AG04449 (cell line): ENCODE measurements at places on chromosomes 2 and 18.

DNA sequence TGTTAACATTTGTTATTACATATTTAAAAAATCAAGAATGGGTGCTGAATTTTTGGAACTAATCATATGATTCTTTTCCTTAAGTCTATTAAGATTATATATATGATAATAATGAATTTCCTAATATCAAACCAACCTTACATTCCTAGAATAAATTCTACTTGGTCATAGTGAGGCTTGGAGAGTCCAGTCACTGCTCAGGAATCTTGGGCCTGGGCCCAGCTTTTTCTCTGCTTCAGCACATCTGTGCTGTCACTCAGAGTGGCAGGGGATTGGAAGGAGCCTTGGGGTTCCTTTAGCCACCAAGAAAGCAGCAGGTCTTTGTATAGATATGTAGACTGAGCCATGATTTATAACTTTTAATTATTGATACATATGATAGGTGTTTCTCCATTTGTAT, 19.9 kb upstream of the ZAP70 start:
- no peak for DNase-seq

- DNase-seq = no peak
These were observed 207.3 kb downstream of the SUCLG1 start for GRCh38 chr2:84251651-84252302.

DNA sequence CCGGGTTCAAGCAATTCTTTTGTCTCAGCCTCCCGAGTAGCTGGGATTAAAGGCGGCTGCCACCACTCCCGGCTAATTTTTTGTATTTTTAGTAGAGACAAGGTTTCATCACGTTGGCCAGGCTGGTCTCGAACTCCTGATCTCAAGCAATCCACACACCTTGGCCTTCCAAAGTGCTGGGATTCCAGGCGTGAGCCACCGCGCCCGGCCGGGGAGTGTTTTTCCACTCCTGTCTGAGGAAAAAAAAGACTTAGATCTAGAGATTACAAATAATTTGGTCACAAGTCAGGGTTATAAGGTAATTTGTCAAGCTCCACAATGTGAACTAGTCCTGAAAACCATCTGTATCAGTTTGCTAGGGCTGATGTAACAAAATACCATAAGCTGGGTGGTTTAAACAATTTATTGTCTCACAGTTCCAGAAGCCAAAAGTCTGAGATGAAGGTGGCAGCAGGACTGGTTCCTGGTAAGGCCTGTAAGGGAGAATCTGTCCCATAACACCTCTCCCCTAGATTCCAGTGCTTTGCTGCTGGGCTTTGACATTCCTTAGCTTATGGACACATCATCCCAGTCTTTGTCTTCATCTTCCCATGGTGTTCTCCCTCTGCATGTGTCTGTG, 40.7 kb upstream of the SP3 start:
- DNase-seq = no peak

- DNase-seq = no peak
These were observed 186.1 kb downstream of the ETAA1 start for GRCh38 chr2:67583185-67583584.

GRCh38 chr2:197599285-197599965, 76.0 kb downstream of the RFTN2 start:
- no peak for DNase-seq

- DNase-seq = no peak
These were observed 1730.8 kb upstream of the CELF4 start for GRCh38 chr18:39296293-39296888.

- no peak for DNase-seq
These were observed 61.7 kb downstream of the STRN start for GRCh38 chr2:36904636-36905035.

DNA sequence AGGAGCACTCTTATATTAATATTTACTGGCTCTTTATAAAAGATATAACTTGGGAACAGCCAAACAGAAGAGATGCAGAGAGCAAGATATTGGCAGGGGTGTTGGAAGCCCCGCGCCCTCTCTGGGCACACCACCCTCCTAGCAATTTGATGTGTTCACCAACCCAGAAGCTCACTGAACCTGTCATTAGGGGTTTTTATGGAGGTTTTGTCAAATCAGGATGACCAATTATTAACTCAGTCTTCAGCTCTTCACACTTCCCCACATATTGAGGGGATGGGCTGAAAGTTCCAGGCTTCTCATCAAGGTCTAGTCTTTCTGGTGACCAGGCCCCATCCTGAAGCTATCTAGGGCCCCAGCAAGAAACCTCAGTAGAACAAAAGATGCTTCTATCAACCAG, 10.9 kb upstream of the INO80D start:
- no peak for DNase-seq

- peak; percentile 98 for DNase-seq
These were observed 134.8 kb upstream of the CREB1 start for GRCh38 chr2:207394812-207395534.

DNA sequence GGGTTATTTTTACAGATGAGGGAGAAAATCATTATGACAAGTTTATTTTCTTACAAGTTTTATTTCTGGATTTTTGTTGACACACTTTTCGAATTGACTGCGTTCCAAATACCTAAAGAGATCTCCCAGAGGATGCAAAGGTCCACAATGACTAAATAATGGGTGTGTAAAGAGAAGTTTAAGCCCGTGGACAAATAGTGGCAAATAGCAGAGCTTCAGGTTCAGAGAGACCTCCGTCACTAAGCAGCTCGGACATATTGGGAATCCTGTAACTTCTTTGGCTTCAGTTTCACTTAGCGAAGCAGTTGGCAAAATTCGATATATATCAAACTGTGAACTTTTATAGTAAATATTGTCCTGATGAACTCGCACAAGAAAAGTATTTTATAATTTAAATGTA, 270.5 kb upstream of the KCNJ3 start:
- DNase-seq = no peak

GRCh38 chr2:158392687-158393086, 63.9 kb downstream of the CCDC148 start:
- DNase-seq = no peak

DNA sequence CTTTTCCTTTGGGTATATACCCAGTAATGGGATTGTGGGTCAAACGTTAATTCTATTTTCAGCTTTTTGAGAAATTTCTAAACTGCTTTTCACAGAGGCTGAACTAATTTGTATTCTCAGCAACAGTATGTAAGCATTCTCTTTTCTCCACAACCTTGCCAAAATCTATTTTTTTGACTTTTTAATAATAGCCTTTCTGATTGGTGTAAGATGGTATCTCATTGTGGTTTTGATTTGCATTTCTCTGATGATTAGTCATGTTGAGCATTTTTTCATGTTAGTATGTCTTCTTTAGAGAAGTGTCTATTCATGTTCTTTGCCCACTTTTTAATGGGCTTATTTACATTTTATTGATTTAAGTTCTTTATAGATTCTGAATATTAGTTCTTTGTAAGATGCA, 145.5 kb downstream of the TRABD2A start:
- no peak for DNase-seq

GRCh38 chr2:224670203-224670602, 46.0 kb downstream of the CCDC195 start:
- no peak for DNase-seq

- DNase-seq = no peak
These were observed 904.8 kb upstream of the CHAC2 start for GRCh38 chr2:52862801-52863200.

DNA sequence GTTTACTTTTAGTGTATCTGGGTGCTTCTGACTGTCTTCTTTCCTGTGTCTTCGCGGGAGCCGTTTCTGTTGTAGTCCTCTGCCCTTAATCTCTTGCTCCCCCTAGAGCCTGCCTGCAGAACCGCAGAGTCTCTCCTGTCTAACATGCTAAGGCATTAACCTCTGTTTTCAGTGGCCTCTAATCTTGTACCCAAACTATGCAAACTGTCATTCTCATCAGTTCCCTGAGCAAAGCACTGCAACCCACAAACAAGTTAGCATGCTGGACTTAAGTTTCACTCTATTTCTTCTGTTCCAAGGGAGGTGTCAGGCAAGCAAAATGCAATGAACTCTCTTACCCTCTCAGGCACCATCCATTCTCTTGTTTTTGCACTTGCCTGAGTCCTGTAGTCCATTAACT, 138.4 kb downstream of the OTX1 start:
- no peak for DNase-seq

- no peak for DNase-seq
These were observed 252.1 kb downstream of the LDLRAD4 start for GRCh38 chr18:13470516-13471197.

DNA sequence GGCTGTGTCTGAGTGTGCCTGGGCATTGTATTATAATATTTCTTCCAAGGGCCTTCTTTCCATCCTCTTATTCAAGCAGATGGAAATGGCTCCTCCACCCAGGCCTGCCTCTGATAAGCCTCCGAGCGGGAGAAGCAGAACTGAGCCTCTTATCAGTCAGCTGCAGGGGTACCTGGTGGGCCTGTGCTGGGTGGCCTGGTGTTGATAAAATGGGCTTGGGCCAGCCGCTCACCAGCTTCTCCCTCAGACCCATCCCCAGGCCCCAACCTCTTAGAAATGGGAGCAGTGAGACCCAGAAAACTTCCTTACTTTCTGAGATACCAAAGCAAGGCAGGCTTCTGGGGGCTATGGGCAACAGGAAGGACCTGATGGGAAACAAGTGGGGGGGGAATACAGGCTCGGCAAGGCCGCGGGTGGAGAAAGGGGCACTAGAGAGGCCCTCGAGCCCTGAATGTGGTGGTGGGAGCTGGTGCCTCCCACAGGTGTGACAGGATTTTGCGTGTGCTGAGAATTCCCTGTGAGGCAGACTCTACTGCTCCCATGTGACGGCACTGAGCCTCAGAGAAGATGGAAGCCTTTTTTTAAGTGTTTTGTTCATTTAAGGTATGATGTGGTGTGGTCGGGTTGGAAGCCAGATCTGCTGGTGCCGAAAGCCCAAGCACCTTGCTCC, 18.3 kb downstream of the GYPC start:
- DNase-seq = no peak

- DNase-seq = no peak
These were observed 197.5 kb upstream of the CHAC2 start for GRCh38 chr2:53569957-53570727.

DNA sequence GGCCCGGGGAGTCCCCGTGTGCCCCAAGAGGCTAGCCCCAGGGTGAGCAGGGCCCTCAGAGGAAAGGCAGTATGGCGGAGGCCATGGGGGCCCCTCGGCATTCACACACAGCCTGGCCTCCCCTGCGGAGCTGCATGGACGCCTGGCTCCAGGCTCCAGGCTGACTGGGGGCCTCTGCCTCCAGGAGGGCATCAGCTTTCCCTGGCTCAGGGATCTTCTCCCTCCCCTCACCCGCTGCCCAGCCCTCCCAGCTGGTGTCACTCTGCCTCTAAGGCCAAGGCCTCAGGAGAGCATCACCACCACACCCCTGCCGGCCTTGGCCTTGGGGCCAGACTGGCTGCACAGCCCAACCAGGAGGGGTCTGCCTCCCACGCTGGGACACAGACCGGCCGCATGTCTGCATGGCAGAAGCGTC, 16.9 kb upstream of the FAHD2A start:
- DNase-seq = no peak

- DNase-seq = no peak
These were observed 83.0 kb upstream of the RAB6C start for GRCh38 chr2:129896226-129897100.

DNA sequence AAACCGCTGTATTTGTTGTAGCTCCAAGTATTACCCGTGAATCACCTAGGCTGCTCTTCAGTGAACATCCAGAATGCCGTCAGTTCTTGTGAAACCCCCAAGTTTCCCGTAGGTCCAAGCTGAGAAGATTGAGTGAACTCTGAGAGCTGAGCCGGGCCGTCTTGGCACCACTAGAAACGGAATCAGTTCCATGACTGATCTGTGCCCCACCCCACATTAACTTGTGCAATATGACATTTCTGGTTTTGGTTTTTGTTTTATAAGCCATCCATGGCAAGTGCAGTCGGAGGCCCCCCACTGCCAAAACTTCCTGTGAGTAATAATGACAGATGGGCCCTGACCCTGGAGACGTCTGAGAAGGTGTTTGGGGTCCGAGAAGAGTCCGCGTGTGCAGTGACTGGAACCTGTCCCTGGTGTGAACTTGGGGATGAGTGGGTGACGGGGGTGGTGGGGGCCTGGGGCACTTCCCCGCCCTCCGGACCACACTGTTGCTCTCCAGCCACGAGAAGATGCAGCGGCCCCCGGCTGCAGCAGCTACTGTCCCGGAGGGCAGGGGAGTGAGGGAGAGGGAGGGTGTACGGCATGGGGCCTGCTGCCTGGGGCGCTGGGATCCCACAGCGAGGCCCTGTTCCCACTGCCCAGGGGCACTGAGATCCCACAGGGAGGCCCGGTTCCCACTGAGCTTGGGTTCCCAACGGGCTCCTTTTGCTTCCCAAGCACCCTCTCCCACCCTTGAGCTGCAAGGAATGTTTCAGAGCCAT, 26.5 kb downstream of the NFATC1 start:
- no peak for DNase-seq

DNA sequence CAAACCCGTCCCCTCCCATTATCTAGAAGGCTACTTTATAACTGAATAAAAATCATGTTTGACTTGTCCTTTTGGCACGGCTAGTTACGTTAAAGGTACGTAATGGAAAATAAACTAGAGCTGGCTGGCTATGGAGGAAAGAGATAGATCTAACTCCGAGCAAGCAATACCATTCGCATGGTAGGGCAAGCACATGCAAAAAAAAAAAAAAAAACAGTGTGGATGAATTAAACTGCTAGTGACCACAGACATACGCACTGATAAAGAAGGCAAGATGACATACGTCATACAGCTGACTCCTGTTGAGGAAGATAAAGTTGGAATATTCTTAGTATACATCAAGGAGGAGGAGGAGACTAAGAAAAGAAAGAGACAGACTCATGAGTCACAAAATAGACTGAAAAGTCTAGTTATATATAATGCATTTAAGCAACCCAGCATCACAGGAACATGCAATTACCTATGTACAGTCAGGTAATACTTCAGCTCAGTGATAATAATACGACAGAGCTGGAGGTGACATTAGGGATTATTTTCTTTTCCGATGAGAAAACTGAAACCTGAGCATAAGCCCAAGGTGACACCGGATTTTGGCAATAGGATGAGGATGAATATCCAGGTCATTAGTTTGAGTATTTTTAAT, 37.9 kb upstream of the NARS1 start:
- no peak for DNase-seq

GRCh38 chr2:223235986-223236385, 184.0 kb downstream of the KCNE4 start:
- DNase-seq = no peak

DNA sequence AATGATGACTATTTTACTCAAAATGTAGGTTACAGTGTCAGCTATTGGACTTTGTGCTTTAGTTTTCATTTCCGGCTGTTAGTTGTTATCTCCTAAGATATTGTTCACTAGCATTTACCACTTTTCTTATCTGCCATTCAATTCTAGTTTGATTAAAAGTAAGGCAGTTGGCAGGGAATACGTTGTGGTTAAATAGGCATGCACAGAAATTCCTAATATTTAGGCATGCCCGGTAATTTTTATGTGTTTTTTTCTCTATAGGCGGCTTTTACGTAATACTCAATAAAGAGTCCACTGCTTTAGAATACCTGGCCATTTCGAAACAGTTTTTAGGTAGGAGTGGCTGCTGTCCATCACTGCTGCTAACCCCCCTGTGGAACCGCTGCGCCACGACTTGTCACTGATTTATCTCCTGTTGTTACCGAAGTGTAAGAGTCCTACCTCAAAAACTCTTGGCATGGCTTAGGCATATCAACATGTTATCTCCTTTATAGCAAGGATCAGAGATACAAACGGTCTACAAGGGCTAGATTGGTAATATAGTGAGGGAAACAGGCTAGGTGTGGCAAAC, 39.5 kb downstream of the BABAM2 start:
- no peak for DNase-seq

GRCh38 chr2:85273738-85274731, 53.8 kb downstream of the TGOLN2 start:
- no peak for DNase-seq

GRCh38 chr2:197073701-197074433, 147.4 kb upstream of the PGAP1 start:
- no peak for DNase-seq

- no peak for DNase-seq
These were observed 69.5 kb upstream of the ZSWIM2 start for GRCh38 chr2:186918495-186918894.
